ENCODE measurements at places on chromosomes 12 and 14. TPM values are rescaled to one million over a fixed set of nuclear protein-coding genes. Genes with fewer than 3 reads are reported as not detected.

GRCh38 chr14:89085737-89086382 lies 261.4 kb downstream of the TTC8 start:
- DNase-seq: no peak

DNA sequence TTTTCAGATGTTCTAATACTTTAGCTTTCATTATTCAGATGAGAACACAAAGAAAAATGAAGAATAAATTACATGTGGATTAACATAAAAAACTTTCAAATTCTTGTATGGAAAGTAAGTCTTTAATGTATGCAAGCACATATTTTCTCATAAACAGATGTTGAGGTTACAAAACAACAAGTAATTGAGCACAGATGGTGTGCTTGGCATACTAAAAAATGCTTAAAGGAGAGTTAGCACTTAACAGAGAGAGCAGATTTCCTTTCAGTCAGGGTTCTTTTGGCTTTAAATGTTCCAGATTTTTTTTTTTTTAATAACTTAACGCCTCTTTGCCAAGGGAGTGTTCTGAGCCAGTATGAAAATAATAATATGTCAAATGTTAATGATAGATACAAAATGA lies 96.0 kb downstream of the RASSF9 start:
- no peak for DNase-seq

MYF6 gene
- total RNA-seq: not detected

- no peak for DNase-seq
Observed at GRCh38 chr14:79608446-79608845, 602.9 kb downstream of the DIO2 start.

- no peak for DNase-seq
Observed at GRCh38 chr12:67852701-67853100, 136.5 kb upstream of the IFNG-AS1 start.

- no peak for DNase-seq
Observed at GRCh38 chr12:68910128-68910527, 22.8 kb downstream of the CPM start.

GRCh38 chr12:54054742-54055194 lies 1.1 kb downstream of the HOXC4 start:
- DNase-seq: no peak

DNA sequence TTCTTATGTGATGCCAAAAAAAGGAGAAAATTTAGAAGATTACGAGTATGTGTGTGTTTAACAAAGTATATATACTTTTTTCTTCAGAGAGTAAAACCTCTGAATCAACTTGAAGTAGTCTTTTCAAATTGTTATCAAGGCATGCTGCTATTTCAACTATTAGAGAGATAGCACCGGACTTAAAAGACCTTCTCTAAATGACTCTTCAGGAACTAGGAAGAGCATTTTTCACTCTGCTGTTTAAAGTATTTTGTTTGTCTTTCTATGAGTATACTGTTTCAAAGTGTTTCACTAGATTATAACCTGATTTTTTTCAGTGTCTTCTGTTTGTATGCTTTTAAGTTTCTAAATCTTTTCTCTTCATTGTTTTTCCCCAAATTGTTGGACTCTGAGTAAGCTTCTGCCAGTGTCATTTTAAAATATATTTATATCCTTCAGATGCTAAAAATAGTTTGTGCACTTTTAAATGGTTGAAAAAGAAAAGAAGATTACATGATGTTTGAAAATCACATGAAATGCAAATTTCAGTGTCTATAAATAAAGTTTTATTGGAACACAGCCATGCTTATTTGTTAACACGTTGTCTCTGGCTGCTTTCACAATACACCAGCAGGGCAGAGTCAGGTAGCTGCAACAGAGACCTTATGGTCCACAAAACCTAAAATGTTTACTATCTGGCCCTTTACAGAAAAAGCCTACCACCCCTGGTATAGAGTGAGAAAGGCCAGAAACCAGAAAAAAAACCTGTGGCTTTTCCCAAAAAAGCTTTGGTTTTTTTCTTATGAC lies 21.3 kb downstream of the CRADD start:
- DNase-seq: no peak

GPR84 gene
- not detected for total RNA-seq

DNA sequence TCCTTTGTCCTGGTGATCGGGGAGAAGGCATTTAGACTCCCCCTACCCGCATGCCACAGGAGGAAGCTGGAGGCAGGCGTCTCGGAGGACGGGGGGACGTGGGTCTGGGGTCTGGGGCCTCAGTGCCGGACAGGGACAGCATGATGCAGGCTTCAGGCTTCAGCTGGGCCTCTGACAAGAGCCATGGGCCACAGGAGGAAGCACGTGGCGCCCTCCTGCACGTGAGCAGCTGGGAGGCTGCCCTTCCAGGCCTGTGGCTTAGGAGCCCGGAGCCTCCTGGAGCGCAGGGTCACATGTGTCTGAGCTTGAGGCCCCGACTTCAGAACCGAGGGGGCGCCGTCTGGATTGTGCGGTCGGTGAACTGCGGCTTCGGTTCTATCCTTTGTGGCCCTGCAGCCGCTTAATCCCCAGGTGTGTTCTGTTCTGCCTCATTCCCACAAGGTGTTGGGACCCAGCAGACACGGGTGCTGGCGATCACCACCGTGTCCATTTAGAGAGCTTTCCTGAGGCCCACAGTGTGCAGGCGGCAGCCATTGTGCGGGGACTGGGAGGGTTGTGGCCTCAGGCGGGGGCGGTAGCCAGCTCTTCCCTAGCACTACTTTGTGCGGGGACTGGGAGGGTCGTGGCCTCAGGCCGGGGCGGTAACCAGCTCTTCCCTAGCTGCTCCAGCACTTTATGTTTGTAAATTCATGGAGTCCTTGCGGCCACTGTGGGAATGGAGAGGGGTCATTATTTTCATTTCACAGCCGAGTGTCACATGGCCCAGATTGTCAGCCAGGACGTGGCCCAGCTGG lies 150.2 kb downstream of the ADGRD1 start:
- no peak for DNase-seq

OTUB2 gene
- 1.7 TPM for total RNA-seq

BCL7A gene
- total RNA-seq: 8.1 TPM

DNA sequence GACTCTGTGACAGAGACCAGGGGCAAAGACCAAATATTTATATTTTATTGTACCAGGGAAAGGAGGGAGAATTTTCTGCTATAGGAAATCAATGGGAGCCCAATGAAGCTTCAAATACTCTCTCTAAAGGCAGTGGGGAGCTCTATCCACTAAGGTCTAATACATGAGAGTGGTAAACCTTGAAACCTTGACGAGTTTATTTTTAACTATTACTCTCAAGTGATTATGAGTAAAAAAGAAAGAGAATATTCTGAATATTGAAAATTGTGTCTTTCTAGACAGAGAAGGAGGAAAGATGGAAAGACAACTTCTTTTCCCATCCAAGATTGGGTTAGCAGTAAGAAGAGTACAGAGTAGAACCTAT lies 1722.1 kb upstream of the SEL1L start:
- no peak for DNase-seq

- DNase-seq: no peak
Observed at GRCh38 chr14:36657399-36658122, 4.1 kb upstream of the PAX9 start.

PAX9 gene
- 1.5 TPM for total RNA-seq

PLEKHH1 gene
- 2.5 TPM for total RNA-seq

- DNase-seq: no peak
Observed at GRCh38 chr12:122403115-122403770, 19.2 kb downstream of the CLIP1 start.

DNA sequence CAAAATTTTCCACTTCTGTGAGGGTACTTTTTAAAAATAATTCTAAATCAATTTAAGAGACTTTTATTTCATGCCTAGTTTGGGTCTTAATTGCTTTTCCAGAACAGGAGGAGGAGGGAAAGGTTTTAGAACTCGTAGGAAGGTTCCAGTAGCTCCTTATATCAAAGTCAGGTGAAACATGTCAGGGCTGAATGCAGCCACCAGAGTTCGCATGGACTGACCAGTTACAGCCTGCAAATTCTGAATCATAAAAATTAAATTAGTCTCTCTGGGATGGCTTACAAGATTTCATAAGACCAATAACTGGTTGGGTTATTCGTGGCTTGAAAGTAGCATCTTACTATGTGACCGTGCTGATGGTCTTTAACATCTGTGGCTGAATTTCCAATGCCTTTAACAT lies 397 bp downstream of the BDKRB1 start:
- no peak for DNase-seq

- no peak for DNase-seq
Observed at GRCh38 chr14:103118018-103118662, 5.1 kb upstream of the TNFAIP2 start.

PRICKLE1 gene
- total RNA-seq: 25.3 TPM

- DNase-seq: no peak
Observed at GRCh38 chr12:12282761-12283425, 16.0 kb upstream of the LRP6 start.

MGAT4C gene
- total RNA-seq: 0.25 TPM

SLC5A8 gene
- not detected for total RNA-seq

GRCh38 chr12:93563807-93564538 lies 8.5 kb upstream of the SOCS2 start:
- DNase-seq: no peak

DNA sequence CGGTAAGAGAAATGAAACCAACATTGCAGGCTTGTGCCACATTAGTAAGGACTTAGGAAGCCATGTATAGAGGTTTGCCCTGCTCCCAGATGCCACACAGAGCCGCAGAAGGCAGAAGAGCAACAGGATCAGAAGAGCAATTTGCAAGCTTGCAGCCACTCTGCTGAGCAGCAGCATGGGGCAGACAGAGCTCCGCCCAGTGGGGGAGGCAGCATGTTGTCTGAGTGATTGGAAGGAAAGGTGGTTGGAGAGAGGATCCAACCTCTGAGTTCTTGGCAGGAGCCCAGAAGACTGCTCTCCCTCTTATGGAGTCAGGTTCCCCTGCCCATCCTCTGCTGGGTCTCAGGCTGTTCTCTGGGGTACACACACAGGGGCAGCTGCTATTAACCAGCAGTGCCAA lies 2.3 kb upstream of the KRT6A start:
- DNase-seq: no peak

DNA sequence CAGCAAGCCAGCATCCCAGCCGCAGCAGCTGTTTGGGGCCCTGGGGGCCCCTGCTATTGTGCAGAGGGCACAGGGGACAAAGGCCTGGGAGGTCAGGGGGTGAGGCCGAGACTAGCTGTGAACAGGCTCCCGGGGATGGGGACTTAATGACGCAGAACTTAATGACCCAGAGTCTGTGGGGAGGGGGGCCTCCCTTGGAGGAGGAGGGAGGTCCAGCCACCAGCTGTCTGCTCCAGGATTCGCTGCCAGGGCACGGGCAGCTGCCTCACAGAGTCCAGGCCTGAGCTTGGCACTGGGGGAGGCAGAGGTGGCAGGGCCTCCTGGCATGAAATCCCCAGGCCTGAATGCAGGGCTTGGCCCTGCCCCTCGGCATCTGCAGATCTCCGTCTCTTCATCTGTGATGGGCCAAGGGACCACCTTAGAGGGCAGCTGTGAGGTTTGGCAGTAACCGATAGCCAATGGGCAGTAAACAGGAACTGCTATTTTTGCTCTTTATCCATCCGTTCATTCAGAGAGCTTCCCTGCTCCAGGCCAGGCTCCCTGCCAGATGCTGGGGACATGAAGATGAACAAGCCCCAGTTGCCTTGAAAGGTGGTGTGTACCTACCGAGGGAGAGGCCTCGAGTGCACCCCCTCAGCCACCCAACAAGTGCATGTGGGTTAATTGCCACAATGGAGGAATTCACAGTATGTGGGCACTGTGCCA lies 6.7 kb downstream of the FAM222A start:
- DNase-seq: no peak

DNA sequence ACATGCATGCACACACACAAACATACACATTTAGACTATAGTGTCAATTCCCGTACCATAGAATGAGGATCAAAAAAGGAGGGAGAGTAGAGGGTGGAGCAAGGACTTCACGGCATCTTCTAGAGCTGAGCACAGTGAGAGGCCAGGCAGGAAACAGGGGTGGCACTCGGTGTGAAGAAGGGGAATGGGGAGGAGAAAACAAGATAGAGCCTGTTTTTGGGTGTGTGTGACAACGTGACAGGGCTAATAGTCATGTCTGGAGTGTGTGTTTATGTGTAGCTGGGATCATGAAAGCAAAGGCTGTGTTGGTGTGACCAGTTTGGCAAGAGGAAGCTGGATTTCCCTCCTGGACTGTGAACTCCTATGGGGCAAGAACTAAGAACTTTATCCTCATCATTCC lies 9.9 kb upstream of the ACVR1B start:
- DNase-seq: no peak

- DNase-seq: no peak
Observed at GRCh38 chr12:92995258-92995903, 66.3 kb upstream of the EEA1 start.

- DNase-seq: no peak
Observed at GRCh38 chr12:47272412-47273190, 192.8 kb upstream of the AMIGO2 start.

DNA sequence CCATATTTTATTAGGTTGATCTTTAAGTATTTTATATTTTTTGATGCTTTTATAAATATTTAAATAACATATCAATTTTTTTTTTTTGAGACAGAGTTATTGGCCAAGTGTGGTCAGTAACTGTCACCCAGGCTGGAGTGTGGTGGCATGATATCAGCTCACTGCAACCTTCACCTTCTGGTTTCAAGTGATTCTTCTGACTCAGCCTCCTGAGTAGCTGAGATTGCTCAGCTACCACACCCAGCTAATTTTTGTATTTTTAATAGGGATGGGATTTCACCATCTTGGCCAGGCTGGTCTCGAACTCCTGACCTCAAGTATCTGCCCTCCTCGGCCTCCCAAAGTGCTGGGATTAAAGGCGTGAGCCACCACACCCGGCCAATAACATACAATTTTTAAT lies 71.1 kb downstream of the FUT8 start:
- no peak for DNase-seq

GRCh38 chr14:80059041-80059440 lies 152.3 kb downstream of the DIO2 start:
- DNase-seq: no peak

GRCh38 chr12:92608151-92609091 lies 94.4 kb upstream of the PLEKHG7 start:
- DNase-seq: no peak

DNA sequence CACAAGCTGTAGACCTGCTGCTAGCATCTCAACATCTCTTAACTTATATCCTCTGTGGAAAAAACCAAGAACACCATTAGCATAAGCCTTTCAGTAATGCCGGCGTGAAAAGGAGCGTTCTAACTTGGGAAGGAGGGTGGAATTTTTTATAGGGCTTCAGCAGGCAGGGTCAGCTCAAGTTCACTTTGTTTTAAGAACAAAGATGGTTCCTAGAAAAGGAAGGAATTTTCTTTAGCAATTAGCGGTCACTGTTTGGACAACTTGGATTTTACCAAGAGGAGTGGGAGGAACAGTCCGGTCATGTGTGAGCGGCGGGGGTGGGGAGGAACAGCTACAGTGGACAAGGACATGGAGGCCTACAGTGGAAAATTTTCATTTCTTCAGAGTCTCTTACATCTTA lies 35.9 kb downstream of the BBS10 start:
- no peak for DNase-seq

GRCh38 chr14:54794796-54795195 lies 107.8 kb downstream of the GCH1 start:
- DNase-seq: no peak

RGS6 gene
- 2.0 TPM for total RNA-seq

DNA sequence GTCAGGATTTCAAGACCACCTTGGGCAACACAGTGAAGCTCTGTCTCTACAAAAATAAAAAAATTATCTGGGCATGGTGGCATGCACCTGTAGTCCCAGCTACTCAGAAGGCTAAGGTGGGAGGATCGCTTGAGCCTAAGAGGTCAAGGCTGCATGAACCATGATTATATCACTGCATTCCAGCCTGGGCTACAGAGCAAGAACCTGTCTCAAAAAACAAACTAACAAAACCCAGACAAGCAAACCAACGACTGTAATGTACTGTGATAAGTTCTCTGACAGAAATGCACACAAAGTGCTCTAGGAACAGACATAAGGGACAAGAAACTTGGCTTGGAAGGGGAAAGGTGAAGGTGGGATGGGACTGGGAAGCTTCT lies 22.4 kb downstream of the ENTPD5 start:
- DNase-seq: no peak

All from vagina (tissue), 2 donors.